Hypothalamus (tissue), 51 donors: ENCODE measurements at places on chromosomes 12 and 14.

DNA sequence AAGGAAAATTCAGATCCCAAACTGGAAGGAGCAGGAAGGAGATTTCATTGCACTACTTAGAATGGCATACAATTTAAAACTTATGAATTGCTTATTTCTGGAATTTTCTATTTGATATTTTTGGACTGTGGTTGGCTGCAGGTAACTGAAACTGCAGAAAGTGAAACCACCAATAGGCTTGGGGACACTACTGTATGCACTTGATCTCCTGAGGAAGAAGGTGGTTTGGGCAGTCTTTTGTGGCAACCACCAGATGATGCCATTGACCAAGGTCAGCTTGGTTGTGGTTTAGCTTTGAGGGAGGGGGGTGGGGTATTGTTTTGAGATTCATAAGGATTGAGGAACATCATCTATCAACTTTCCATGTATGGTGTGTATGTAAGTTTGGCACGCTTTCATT is 209.5 kb upstream of the STXBP6 start:
- DNase-seq = no peak

DNA sequence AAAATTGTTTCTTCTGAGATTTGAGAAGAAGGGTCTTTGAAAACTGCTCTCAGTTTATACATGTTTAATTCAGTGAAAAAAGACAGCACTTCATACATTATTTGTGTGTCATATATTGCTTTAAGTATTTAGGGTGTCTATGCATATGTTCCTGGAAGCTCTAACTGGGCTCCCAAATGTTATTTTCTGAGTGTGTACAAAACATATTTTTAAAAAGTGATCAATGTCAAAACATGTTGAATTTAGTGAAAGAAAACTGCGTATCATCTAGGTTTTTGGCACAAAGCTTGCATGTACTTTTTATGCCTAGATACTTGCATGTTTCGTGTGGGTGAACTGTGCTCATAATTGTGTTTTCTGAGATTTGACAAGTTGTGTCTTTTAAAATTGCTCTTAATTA is 81.6 kb downstream of the ASCL4 start:
- DNase-seq = no peak

DNA sequence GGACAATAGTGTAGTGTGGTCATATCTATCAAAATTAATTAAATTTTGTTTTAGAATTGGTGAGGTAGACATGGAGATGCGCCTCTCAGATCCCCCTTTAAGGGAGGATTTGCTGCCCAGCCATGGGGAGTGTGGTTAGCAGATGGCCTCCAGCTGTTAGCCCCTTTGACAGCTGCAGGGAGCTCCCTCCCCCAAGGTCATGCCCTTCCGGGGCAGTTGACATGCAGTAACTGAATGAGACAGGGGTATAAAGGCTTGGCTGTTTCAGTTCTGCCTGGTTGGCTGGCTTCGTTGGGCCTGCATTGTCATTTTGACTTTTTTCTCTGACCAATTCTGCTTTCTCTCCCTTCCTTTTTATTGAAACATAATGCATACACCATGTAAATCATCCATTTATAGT is 291.5 kb upstream of the SRRM4 start:
- no peak for DNase-seq

- no peak for DNase-seq
These were observed 319.9 kb downstream of the KCNC2 start for GRCh38 chr12:74889563-74890236.

- DNase-seq = no peak
These were observed 119.1 kb upstream of the GARIN6 start for GRCh38 chr12:99528478-99528877.

GRCh38 chr14:44897845-44898151 is 63.9 kb downstream of the KLHL28 start:
- DNase-seq = no peak

DNA sequence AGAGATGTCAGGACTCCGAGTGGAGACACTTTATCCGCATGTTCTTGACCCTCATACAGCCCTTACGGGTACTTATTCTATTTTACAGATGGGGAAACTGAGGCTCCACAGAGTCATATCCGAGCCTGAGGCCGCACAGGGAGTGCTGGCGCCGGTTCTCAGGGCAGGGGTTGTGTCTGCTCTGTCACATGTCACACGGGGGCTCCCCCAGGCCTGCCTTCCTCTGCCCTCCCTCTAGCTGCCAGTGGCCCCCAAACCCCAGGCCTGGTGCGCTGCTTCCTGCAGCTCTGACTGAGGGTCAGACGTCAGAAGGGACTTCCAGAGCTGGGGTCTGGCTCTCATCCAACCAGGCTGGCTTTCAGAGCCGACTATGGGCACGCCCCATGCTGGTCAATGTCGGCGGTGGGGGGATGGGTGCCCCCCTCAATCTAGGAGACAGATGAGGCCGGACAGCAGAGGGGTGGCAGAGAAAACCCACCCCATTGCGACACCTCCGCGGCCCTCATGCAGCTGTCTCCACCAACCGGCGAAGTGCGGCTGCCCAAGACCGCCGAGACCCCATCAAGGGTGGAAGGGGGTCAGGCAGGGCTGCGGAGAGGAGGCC is 811 bp upstream of the INF2 start:
- DNase-seq = no peak

- no peak for DNase-seq
These were observed 401.7 kb downstream of the TRHDE start for GRCh38 chr12:72673853-72674252.

GRCh38 chr14:103385929-103386712 is 906 bp downstream of the MARK3 start:
- DNase-seq = no peak

DNA sequence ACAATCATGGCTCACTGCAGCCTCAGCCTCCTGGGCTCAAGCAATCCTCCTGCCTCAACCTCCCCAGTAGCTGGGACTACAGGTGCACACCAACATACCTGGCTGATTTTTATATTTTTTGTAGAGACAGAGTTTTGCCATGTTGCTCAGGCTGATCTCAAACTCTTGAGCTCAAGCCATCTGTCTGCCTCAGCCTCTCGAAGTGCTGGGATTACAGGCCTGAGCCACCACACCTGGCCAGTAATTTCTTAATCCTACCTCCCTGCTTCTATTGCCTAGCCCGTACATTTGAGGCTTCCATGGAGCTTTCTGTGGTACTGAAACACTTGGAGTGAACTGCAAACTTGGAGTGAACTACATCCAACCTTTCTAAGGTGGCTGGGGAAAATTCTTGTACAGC is 20.7 kb downstream of the SLC35E3 start:
- DNase-seq = no peak

GRCh38 chr12:90253136-90253535 is 544.5 kb upstream of the ATP2B1 start:
- no peak for DNase-seq

- no peak for DNase-seq
These were observed 139.3 kb downstream of the PTPN11 start for GRCh38 chr12:112557951-112558630.

DNA sequence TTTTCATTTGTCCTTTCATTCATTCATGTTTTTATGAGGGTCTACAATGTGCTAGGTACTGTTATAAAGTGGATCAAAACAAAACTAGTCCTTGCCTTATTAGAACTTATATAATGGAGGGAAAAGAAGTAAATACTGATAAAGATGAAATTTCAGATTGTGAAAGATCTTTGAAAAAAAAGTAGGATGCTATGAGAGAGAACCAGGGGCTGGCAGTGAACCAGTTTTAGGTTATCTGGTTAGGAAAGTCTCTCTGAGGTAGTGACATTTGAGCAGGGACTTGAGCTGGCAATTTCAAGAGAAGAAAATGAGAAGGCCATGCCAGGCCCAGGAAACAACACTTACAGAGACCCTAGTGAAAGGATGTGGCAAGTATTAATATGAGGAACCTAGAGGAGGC is 57.3 kb upstream of the E2F7 start:
- no peak for DNase-seq
